ENCODE measurements at places on chromosomes 1 and 21.
A peak's percentile ranks its signal among the peaks of the same experiment; 100 is the strongest.

- no peak for DNase-seq
Measured at GRCh38 chr1:2564815-2565374, 8.7 kb downstream of the TNFRSF14 start.

- no peak for DNase-seq
Measured at GRCh38 chr1:24769656-24770651, 24.7 kb downstream of the CLIC4 start.

DNA sequence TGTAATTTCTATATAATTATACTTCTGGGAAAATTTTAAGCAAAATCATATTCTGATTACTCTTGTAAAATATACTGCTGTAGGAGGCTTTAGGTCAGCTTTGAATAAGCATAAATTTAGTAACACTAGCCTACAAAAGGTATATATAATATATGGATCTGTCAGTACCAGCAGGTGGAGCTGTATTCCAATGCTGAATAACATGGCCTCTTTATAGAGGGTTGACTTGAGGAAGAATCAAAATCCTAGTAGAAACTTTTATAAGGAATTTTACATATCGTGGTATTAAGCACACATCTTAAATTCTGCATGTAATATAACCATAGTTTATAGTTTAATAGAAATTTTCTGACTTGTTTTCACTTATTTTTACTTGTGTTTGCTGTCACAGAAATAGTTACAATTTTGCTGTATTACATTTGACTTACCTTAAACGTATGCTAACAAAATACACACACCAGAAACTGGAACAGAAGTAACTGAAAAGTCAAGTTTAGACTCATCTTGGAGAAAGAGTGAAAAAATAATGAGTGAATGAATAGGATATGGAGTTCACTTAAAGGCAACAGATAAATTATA is 79.3 kb downstream of the HMCN1 start:
- DNase-seq, result no peak

GRCh38 chr1:186802388-186802787 is 26.4 kb upstream of the PLA2G4A start:
- DNase-seq, result no peak

- DNase-seq, result no peak
Measured at GRCh38 chr21:15947677-15948076, 217.9 kb downstream of the USP25 start.

GRCh38 chr1:202498542-202498941 is 150.0 kb downstream of the PPP1R12B start:
- no peak for DNase-seq

GRCh38 chr1:217059401-217059800 is 336.2 kb upstream of the ESRRG start:
- DNase-seq, result no peak

DNA sequence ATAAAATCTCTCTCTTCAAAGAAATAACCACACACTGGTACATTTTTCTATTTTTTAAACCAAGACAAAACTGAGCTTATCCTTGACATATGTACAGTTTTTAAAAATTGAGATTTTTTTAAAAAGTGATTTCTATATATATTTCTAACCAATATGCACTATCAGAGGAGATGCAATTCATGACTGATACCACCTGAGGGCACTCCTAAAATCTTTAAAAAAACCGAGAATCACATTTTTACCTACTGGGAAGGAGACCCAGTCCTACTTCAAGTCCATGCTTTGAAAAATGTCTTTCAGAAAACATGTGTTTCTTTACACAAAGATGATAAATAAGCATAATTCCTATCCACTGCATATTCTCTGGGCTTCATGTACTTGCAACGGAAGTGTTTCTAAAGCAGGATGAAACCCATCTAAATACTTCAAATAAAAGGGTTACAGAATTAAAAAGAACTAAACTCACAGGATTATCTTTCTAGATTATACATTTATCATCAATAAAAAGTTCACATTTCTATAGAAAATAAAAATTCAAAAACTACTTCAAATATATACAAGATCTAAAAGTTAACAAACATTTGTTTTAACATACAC is 98.6 kb downstream of the ENAH start:
- no peak for DNase-seq

DNA sequence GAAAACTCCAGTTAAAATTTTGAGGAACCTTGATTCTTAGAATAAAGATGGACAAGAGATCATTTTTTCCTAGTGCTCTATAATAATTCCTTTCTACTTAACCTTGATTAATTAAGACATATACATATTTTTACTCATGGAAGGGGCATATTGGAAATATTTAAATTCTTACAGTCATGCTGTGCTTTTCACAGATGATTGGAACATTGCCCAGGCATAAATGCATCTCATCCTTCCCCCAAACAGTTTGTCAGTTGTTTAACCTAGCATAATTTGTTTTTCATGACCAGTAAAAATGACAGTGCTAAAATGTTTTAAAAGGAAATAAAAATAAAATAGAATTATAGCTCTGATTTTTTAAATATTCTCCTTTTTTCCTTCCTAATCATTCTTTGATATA is 140.0 kb downstream of the DNM3 start:
- DNase-seq, result no peak

- peak; percentile 87 for DNase-seq
Measured at GRCh38 chr1:33633019-33633801, 160.8 kb downstream of the ZSCAN20 start.

DNA sequence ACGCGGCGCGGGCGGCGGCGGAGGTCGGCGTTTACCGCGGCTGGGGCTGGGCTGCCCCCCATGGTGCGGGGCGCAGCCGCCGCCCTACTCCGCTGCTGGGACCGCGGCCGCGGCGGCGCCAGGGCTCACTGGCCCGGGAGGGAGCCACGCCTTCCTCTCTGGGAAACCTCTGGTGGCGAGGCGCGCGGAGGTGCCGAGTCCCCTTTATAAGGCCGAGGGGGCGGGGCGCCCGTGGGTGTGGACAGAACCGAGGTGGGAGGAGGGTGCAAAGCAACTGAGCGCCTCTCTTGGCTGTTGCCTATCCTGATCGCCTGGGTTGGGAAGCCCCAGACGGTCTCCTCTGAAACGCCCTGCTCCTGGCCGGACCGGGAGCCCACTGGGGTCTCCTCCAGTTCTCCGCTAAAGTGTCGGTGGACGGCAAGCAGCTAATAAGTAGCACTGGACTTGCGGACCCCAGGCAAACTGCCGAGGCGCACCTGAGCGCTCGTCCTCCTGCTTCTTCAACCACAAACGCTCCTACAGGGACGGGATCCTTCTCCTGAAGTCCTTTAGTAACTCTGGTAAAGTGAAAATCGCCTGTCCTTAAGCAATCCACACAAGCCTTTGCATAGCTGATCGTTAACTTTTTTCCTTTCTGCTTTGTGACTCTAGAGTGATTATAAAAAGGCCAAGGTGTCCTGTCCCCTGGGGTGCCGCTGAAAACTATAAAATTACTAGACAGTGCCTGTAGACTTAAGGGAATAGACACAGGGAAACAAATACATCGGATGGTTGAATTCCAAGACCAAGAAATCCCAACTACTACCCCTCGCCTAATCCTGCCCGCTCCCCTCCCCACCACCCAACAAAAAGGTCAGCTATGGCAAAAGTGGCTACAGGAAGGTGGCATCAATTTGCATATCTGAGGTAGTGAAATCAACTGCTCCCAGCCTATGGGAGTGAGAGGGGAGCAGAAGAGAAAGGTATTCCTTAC is at the start of gene PTGER3:
Gene PTGER3 (minus strand): TSS at position 182 of the 973 bp plus-strand sequence. CDS start 239 bp downstream, outside the sequence.
- peak; percentile 80 for DNase-seq

- DNase-seq, result no peak
Measured at GRCh38 chr1:199174336-199174735, 535.5 kb downstream of the PTPRC start.

Measured in liver (tissue), 10 donors.